Stimulated activated CD4-positive, alpha-beta T cell treated with anti-CD3 and anti-CD28 coated beads, Interleukin-1b, Interleukin-23, amount 100 ng/mL, for 1 hour (primary cell): ENCODE measurements at places on chromosomes 7 and 10.

- DNase-seq, result no peak
Observed at GRCh38 chr7:36884351-36884750, 160.1 kb upstream of the AOAH start.

GRCh38 chr10:13386021-13386420 lies 37.9 kb upstream of the SEPHS1 start:
- DNase-seq, result no peak

- no peak for DNase-seq
Observed at GRCh38 chr10:27535317-27535716, 31.2 kb downstream of the RAB18 start.

GRCh38 chr7:149141893-149142292 lies 5.4 kb upstream of the ZNF398 start:
- DNase-seq, result no peak

GRCh38 chr10:24851629-24852028 lies 100.8 kb downstream of the PRTFDC1 start:
- DNase-seq, result no peak

DNA sequence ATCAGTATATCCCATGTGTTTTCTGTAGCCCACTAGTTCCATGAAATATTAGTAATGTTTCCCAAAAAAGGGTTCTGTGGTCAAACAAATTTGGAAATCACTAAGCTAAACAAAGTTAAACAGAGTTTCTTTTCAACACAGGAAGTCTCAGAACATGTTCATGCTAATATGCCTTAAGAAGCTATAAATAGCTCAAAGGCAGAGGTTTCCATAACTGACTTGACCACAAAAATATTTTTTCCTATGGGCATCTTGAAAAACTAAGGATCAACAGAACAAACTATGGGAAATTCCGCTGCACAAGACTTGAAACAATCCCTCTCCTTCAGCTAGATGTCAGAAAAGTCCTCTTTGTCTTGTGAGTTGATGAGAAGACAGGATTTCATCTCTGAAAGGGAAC lies 59.7 kb downstream of the SEM1 start:
- no peak for DNase-seq

GRCh38 chr10:44913350-44914081 lies 2.4 kb downstream of the TMEM72 start:
- DNase-seq, result no peak
